ENCODE measurements at places on chromosomes 16 and 17.

GRCh38 chr16:31286421-31287032 is 26.8 kb downstream of the ITGAM start:
- DNase-seq, result no peak

- no peak for DNase-seq
Observed at GRCh38 chr16:78748220-78748929, 648.9 kb downstream of the WWOX start.

DNA sequence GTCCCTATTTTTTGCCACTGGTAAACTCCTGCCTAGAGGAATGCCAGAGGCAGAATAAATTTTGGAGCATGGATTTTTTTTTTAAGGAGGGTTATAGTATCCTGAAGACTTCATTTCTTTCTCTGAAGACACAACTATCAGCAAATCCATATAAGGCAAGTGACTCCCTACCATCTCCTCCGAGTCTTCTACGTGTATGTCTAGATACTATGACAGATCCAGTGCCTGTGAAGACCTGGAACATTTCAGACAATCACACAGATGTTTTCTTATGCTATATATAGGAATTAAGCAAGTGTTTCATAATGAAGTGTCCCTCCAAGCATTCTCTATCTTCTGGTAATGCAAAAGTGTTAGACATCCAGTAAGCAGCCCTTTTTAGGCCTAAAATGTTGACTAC is 255.5 kb upstream of the TBX2 start:
- DNase-seq, result no peak

DNA sequence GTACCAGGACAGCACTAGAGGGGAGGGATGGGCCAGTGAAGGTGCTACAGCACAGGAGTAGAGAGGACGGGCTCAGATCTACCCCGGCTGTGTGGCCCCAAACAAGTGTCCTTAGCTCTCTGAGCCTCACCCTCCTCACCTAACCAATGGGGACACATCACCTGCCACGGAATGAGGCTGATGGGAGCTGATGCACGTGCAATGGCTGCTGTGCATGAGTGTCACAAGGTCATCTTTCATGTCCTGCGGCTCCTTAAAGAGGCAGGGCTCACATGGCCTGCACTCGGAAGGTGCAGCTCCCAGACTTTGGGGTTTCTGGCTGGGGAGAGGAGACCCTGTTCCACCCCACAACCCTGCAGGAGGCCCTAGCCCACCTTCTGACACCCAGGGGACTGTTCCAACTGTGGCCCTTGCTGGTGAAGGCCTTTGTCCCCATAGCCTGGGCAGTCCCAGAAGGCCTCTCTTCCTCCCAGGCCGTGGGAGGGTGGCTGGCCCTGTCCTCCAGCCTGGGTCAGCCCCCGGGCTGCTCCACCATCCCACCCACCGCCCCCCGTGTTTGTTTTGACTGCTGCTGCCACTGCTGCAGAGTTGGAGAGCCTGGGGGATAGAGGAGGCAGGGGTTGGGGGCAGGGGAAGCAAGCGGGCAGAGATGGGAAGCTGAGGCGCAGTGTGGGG is 10.5 kb downstream of the HAP1 start:
- DNase-seq, result no peak

- DNase-seq, result no peak
Observed at GRCh38 chr16:79476580-79476979, 124.0 kb downstream of the MAF start.
